ENCODE measurements at places on chromosomes 4 and X.

GRCh38 chrX:37685381-37686359, at the start of gene XK:
XK (plus strand) TSS chrX:37685791; CDS start chrX:37685962, 171 bp downstream.
- DNase-seq = peak; percentile 22

- no peak for DNase-seq
These were observed 172.8 kb upstream of the CXCL13 start for GRCh38 chr4:77432717-77433417.

GRCh38 chr4:148515248-148515647, 73.0 kb upstream of the NR3C2 start:
- DNase-seq = no peak

GRCh38 chrX:101071582-101071981, 7.1 kb upstream of the TMEM35A start:
- DNase-seq = no peak

DNA sequence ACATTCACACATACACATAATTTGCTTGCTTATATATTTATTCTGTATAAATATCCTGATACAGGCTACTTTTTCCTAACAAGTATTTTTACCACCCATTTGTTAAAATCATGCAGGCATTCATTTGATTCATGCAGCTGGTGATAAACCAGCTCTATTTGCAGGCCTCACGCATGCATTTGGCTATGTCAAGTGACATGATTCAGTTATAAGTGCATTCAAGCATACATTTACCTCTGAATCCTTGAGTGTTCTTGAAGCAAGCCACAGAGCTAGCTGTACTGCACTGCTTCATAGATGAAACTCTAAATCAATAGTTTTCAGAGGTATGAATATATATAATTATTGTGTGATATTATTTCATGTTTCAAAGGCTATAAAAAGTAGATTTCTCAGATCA, 544.0 kb upstream of the AGA start:
- no peak for DNase-seq

DNA sequence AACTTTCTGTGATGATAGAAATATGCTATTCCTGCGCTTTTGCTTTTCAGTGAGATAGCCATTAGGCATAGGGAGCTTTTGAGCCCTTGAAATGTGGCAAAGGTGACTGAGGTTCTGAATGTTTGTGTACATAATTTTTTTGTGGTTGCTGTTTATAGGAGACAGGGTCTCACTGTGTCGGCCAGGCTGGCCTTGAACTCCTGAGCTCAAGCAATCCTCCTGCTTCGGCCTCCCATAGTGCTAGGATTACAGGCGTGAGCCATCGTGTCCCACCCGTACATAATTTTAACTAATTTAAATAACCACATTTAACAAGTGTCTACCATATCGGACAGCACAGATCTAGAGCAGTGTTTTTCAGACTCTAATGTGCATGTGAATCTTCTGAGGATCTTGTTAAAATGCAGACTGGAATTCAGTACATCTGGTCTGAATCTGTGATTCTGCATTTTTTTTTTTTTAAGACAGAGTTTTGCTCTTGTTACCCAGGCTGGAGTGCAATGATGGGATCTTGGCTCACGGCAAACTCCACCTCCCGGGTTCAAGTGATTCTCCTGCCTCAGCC, 45.3 kb downstream of the CASP6 start:
- DNase-seq = no peak

- no peak for DNase-seq
These were observed 757.0 kb downstream of the TRAM1L1 start for GRCh38 chr4:116328261-116328860.

DNA sequence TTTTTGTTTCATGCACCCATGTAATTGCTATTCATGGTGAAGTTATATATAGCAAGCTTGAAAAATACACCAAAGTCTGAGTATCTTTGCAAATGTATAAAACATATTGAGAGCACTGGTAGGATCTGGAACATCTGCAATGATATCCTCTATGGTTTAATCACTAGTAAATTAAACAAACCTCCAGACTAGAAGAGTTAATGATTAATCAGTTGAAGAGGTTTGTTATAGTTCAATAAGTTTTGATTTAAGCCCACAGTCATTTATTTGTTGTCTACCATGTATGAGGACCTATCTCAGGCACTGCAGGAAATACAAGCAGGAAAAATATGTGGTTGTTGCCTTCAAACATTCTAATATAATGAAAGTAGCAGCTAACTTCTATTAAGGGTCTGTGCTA, 16.5 kb downstream of the CYBB start:
- no peak for DNase-seq

- no peak for DNase-seq
These were observed 133.6 kb downstream of the CPE start for GRCh38 chr4:165512424-165512823.

DNA sequence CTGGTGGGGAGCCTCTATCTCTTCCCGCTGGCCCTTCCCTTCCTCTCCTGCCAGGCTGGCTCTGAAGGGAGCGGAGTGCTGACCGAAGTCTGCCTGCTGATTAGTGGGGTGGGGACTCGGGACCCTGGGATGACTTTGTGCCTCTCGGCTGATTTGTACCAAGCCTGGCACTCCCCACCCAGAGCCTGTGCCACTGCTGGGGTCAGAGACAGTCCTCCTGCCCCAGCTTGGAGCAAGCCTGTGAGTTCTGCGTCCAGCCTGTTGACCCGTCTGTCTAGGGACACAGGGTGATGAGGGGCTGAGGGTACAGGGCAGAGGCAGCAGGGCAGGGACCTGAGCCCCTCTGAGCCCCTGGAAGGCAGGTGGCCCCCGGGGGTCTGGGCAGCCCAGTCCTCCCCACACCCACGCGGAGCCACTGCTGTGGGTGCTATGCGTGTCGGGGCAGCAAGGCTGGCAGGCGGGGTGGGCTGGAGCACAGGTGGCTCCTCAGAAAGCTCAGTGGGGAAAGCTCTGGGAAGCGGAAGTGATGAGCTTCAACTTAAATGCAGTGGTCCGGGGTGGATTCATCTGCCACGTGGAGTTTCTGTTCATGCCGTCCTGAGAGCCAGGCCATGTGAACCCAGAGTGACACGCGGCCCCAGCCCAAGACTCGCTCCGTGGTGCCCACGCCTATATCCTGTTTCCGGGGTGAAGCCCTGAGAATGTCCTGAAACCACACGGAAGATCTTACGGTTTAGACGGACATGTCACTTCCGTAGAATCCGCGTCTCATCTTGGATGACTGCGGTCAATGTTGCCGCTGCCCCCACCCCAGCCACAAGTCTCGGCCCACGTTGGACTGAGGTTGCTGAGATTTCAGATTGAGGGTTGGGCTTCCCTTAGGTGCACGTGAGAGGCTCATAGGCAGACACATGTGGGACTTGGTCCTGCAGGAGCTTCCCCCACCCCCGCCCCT, 21.1 kb upstream of the UVSSA start:
- peak; percentile 33 for DNase-seq

- no peak for DNase-seq
These were observed 104.6 kb upstream of the BMPR1B start for GRCh38 chr4:94653095-94653649.

DNA sequence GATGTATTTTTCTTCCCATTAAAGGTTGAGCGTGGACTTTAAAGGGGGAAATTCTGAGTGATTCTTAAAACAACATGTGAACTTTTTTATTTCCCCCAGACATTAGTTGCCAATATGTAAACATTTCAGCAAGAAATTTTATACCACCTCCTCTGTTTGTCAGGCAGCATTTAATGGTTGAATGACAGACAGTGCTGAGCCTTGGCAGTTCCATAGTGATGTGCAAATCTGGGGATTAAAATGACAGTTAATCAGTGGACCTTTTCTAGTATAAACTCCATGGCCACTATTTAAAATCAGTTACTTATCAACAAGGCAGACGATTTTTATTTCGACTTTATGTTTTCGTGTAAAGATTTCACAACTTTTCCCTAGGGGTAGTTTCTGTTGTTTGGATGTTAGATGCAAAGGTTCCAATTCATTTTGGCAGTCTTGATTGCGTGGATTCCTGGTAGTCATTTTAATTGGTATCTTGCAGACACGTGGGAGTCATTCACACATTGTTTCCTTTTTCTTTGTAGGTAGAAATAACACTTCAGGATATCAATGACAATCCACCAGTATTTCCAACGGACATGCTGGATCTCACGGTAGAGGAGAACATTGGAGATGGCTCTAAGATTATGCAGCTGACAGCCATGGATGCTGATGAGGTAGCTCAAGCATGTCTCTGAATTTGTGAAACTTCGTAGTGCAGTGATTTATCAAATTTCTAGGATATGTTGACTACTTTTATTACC, 83.7 kb downstream of the FAT4 start:
- no peak for DNase-seq

DNA sequence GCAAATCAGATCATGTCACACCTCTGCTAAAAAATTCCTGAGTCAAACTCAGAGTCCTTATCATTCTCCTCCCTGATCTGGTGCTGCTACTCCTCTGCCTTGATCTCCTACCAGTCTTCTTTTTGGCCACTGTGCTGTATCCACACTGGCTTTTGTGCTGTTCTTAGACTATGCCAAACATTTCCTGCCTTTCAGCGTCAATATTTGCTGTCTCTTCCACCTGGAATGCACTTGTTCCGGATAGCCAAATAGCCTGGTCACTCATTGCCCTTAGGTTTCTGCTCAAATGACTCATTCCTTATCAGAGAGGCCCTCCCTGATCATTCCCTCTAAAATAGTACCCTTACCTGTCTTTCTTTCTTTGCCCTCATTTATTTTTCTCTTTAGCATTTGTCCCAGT, 24.4 kb upstream of the RP2 start:
- DNase-seq = no peak

GRCh38 chrX:147875866-147876596, 35.7 kb upstream of the FMR1 start:
- peak; percentile 6 for DNase-seq

GRCh38 chr4:183544109-183544508, 39.3 kb downstream of the ING2 start:
- DNase-seq = no peak

- DNase-seq = no peak
These were observed 51.7 kb upstream of the VEGFC start for GRCh38 chr4:176844448-176844847.

DNA sequence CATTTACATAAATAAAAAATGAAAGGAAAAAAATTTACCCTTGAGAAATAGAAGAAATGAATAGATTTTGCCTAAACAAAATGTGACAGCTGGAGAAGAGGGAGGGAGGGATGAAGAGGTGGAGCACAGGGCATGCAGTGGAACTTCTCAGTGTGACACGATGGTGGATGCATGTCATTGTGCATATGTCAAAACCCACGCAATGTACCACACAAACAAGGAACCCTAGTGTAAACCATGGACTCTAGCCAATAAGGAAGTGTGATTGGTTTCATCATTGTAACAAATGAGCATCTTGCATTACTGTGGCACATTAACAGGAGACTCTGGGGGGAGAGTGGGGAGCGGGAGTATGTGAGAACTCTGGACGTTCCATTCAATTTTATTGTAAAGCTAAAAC, 58.6 kb downstream of the GATB start:
- no peak for DNase-seq

DNA sequence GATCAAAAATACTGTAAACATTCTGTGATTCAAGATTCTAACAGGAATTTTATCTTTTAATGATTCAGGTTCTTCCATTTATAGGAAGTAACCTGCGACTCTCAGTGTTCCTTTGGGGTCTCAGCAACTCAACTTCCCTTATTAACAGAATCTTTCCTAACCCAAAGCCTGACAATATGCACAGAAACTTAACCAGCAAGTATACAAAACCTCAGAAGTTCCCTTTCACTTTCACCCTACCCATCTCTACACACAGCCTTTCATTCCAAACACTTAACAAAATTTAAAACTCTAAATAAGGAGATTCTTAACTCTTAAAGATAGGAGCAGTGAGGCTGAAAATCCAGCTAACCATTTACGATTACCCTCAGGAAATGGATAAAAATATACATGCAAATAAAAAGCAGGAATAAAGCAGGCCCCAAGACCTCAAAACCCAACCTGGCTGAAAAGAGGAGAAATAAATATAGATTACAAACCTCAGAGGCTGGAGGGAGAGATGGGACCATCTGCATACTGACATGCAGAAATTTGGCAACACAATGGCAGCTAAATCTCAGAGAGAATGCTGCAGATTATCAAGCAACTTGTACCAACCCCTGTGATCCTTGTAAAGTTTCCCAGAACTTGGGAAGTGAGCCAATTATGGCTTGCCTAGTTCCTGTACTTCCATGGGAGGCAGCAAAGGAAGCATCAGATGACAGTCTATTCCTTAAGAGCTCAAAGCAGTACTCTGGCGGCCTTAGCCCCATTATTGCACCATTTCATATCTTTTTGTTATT, 101.0 kb downstream of the ATP11C start:
- no peak for DNase-seq

DNA sequence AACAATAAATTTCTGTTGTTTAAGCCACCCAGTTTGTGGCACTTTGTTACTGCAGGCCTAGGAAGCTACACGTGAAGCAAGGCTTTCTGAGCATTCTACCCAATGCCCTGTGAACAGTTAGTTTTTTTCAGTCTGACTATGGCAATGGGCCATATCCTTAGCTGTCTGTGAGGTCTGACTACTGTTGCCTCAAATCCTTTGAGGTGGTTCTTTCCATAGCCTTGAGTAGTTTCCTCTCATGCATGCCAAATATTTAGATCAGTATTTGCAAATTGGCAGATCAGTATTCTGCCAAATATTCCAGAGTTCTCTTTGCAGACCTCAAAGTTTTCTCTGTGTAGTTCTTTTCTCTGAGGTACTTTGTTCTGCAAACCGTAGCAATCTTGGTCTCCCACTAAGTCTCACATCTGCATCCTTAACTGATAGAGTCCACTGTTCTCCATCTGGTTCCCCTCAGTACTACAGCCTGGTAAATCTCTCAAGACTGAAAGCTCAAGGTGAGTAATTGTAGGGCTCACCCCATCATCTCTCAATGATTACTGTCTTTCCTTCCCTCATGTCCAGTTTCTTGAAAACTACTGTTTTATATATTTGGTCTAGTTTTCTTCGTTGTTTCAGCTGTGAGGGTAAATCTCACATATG, 984.9 kb upstream of the INTU start:
- no peak for DNase-seq

- DNase-seq = no peak
These were observed 2.7 kb downstream of the REST start for GRCh38 chr4:56910172-56910967.

DNA sequence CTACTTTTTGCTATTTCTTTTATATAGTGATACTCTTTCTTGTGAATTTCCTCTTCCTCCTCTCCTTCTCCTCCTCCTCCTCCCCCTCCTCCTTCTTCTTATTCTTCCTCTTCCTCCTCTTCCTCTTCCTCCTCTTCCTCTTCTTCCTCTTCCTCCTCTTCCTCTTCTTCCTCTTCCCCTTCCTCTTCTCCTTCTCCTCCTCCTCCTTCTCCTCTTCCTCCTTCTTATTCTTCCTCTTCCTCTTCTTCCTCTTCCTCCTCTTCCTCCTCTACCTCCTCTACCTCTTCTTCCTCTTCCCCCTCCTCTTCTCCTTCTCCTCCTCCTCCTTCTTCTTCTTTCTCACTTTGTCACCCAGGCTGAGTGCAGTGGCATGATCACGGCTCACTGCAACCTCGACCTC, 36.3 kb upstream of the RBMX start:
- no peak for DNase-seq

GRCh38 chr4:113550510-113550909, 211.0 kb downstream of the CAMK2D start:
- DNase-seq = no peak

GRCh38 chrX:39633293-39633692, 464.5 kb downstream of the BCOR start:
- no peak for DNase-seq

- DNase-seq = no peak
These were observed 1299.9 kb downstream of the C4orf33 start for GRCh38 chr4:130395871-130396270.

GRCh38 chr4:13584481-13584880, 40.2 kb upstream of the NKX3-2 start:
- no peak for DNase-seq
